GM13977 (cell line): ENCODE measurements at places on chromosomes 2 and 18.

GRCh38 chr18:28147674-28148171 lies 29.2 kb downstream of the CDH2 start:
- DNase-seq: no peak

DNA sequence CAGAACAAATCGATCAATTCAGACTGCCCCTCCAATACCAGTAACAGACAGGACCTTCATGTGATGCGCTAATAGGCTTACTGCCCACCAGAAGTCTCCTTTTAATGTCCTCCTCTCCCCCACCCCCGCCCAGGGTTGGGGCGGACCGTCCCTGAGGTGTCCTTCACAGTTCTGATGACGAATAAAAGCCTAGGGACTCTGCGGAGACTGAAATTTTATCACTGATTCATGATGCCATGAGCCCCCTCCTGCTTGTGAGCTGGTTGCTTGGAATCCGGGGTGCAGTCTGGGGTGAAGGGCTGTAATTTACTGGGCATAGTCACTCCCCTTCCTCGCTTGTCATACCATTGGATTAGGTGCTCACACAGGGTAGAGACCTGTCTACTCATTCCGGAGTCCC lies 42.3 kb downstream of the B3GNT2 start:
- DNase-seq: no peak

DNA sequence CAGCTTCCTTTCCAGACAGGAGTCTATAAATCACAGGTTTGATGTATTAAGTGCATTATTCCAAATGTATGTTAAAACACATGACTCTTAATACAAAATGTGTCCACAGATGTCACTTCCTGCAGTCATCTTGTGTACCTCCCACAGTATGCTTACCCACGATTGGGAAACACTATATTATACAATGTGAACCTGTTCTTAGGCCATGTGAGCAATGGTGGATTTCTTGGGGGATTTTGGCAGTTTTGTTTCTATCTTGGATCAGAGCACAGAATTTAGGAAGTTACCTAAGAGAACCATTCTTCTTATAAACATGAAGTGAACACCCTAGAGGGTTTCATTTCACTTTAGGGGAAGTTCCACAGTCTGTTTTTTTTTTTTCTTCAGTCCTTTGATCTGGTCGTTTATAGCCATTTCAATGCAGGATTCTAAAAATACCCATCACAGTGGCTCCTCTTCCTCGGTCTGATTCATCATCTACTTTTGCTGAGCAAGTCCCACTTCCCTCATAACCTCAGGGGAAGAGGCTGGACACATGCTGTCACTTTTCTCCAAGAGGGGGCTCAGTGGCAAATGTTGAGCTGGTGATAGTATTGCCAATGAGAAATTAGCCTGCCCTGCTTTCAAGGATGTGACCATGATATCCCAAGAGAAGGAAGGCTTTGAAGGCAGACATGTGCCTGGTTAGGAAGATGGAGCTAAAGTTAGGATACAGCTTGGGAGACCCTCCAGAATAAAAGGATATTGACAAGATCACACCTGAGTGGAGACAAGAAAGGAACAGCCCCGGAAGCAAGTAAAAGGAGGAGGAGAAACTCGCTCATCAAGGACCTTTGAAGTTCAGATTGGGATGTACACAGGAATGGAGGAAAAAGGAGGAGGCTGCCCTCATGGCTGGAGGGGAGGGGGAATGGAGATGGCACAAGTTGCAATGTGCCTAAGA lies 22.6 kb downstream of the PLEK start:
- peak; percentile 50 for DNase-seq

DNA sequence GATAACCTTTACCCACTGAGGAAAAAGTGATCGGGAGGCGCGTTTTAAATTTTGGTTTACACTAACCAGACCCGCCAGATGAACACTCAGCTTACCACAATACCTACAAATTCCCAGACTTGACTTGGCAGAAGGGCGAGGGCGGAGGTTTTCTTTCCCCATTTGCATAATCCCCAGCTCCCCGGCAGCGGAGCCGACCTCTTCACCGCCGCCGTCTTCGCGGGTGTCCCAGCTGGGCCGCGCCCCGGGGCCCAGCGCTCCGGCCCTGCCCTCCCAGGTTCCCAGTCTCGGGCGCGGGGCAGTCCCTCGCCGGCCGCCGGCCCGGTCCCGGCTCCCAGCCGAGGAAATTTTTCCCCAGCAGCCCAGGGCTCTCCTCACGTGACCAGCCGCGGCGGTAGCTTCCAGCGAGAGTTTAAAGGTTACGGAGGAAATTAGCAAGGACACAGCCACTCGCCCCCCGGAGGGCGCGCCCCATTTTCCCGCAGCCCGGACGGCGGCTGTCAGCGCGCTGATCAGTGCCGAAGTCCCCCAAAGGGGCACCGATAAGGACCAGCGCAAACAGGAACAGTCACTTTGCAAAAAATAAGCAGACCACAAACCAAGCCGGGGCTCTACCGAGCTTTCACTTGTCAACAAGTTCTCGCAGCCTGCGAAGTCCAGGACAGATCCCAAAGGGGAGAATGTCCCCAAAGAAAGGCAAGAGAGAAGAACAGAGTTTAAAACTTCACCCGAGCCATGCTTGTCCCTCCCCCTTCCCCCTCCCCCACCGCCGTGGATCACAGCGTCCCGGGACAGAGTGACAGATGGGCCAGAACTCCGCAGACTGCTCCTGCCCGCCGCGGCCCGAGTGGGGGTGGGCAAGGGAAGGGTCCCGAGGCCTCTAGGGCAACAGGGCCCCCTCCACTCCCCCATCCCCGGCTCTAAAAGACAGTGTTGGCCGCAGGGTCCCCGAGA lies 1.3 kb upstream of the PRKCE start:
- peak; percentile 71 for DNase-seq
